Stimulated activated CD8-positive, alpha-beta memory T cell treated with anti-CD3 and anti-CD28 coated beads, Interleukin-4, amount 100 ng/mL, for 1 hour (primary cell): ENCODE measurements at places on chromosomes 13 and 19.

DNA sequence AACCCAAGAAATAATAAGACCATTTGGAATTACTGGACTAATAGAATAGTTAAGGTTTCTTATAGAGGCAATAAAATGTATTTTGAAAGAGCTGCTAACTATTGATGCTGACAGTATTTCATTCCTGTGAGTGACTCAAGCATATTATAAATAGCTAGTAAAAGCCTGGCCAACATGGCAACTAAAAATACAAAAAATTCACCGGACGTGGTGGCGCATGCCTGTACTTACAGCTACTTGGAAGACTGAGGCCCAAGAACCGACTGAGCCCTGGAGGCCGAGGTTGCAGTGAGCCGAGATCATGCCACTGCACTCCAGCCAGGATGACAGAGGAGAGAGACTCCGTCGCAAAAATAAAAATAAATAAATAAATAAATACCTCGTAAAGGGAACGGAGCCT, 5.4 kb upstream of the ICAM3 start:
- no peak for DNase-seq

GRCh38 chr13:23628250-23628649, 58.0 kb downstream of the TNFRSF19 start:
- DNase-seq, result no peak

DNA sequence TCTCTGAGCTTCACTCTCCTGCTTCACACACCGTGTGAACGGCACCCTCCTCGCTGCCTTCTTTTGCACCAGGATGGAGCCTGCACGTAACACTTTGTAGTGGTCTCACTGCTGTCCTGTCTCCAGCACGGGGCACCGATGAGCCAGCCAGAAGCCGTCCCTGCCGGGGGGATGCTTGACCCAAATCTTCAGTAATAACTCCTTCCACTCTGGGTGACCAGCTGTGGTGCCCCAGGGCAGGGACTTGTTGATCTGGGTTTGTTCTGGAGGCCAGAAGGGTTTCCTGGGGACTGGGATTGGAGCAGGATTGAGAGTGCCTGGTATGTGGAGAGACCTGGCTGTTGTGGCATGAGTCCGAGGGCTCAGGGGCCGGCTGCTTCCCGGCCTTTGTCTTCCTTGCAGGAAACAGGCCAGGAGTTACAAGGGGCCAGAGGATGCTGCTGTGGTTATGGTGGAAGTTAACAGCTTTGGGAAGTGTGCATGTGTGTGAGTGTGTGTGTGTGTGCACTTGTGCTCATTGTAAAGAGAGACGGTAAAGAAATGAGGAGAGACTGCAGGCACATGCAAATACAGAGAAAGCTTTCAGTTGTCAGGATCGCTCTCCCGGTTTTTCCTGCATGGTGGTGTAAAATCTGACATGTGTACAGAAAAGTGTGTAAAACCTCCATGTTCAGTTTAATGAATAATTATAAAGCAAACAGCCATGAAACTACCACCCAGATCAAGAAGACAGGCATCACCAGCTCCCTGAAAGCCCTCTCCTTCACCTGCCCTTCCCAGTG, 18.9 kb downstream of the PAK4 start:
- DNase-seq, result no peak

GRCh38 chr13:32587811-32588170, 1.5 kb downstream of the PDS5B start:
- no peak for DNase-seq

DNA sequence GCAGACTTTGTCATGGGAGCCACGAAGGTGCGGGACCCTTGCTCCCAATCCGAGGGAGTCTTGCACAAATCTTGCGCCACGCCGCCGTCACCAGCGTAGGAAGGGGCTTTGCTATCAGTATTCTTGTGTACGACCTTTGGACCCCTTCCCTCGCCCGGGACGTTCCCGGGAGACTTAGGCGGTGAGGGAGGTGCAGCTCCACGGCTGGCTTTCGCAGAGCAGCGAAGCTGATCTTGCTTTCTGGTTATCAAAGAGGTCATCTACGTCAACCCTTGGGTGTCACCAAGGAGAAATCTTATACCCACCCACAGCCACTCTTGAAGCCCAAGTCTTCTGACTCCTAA, 583 bp downstream of the TECR start:
- DNase-seq, result no peak

DNA sequence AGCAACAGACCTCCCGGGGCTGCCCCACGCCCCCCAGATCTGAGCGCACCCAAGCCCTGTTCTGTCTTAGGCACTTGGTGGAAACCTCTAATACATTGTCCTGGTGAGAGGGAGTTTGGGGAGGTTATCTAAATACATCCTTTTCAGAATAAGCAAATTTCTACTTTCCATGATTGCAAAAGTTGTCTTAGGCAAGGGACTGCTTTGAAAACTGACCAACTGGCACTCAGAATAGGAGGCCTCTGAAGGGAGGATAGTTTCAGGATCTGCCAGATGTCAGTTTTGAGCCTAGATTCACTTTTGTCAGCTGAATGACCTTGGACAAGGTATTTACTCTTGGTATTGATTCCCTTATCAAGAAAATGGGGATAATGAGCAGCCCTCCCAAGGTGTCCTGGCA, 11.8 kb downstream of the SERP2 start:
- DNase-seq, result no peak

- no peak for DNase-seq
These were observed 17.9 kb downstream of the NLRP11 start for GRCh38 chr19:55813906-55814305.

GRCh38 chr19:18397242-18398202, at the start of gene LRRC25:
Gene LRRC25, minus strand, starts transcription at chr19:18397622. Its CDS starts 659 bp downstream, at chr19:18396963.
- DNase-seq, result no peak

GRCh38 chr19:34688592-34688991, 11.1 kb downstream of the ZNF302 start:
- no peak for DNase-seq

DNA sequence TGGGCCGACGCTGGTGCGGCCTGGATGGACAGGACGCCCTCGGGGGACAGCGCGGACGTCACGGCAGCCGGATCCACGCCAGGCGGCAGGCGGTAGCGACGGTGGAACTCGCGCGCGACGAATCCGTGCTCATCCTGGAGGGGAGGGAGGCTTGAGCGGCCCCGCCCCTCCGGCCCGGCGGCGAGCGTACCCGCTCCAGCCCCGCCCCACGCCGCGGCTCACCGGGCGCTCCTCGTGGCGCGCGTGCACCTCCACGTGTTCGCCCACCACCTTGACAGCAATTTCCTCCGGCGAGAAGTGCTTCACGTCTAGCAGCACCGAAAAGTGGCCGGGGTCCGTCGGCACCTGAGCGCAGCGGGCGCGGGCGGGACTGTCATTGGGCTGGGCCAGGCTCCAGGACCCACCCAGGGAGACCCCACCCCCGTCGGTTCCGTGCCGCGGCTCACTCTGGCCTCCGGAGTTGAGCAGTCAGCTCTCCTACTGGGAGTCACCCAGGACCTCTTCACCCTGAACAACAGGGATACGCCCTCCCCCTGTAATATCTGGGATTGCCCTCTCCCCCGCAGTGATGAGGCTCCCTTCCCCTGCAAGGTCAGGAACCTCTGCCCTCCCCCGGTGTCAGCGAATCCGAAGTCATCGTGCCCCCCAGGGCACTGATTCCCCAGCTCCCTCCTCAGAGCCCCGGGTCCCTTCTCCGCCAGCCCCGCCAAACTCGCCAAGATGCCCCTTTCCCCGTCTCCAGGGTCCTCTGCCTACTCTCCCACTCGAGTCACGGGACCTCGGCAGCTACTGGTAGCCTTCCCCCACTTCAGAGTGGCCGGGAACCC, 1.1 kb downstream of the HSPB6 start:
- no peak for DNase-seq

- no peak for DNase-seq
These were observed 776 bp upstream of the NCLN start for GRCh38 chr19:3184847-3185460.

GRCh38 chr19:375395-376110, 31.0 kb upstream of the MIER2 start:
- DNase-seq, result no peak

GRCh38 chr19:3105641-3106508, 11.7 kb downstream of the GNA11 start:
- no peak for DNase-seq

DNA sequence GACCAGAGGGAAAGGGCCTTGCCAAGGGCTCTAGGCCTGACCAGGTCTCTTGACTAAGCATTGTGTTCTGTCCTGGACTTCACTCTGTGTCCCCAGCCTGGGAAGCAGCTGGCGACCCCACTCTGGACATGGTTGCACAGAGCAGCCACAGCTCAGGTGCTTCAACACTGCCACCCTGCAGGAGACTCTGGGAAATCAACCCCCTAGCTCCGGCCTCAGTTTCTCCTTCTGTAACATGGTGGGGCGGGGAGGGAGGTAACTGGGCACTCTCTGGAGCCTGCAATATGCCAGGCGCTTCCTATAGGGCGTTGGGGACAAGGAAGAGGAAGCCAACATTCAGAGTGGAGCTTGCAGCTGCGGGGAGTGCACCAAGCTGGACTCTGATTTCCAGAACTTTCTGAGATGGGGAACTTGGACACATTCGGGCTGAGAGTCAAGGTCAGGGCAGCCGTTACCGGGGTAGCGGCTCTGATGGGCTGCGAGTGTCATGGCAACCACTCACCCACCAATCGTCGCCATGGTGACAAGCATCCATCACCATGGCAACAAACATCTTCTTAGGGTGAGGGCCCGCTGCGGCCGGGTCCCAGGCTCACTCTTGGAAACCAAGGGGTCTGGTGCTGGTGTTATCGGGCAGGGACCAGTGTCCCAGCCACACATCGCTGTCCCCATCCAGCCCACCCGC, 12.8 kb downstream of the F2RL3 start:
- DNase-seq, result no peak

- no peak for DNase-seq
These were observed 1108.4 kb upstream of the PCDH20 start for GRCh38 chr13:62524061-62524460.

DNA sequence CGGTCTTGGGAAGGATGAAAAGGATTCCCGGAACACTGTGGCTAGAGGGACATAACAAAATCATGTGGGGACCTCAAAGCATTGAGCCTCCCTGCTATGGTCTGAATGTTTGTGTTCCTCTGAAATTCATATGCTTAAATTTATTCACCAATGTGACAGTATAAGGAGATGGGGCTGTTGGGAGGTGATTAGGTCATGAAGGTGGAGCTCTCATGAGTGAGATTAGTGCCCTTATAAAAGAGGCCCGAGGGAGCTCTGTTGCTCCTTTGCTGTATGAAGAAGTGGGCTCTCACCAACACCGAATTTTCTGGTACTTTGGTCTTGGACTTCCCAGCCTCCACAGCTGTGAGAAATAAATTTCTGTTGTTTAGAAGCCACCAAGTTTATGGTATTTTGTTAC, 26.1 kb upstream of the DGKH start:
- DNase-seq, result no peak

DNA sequence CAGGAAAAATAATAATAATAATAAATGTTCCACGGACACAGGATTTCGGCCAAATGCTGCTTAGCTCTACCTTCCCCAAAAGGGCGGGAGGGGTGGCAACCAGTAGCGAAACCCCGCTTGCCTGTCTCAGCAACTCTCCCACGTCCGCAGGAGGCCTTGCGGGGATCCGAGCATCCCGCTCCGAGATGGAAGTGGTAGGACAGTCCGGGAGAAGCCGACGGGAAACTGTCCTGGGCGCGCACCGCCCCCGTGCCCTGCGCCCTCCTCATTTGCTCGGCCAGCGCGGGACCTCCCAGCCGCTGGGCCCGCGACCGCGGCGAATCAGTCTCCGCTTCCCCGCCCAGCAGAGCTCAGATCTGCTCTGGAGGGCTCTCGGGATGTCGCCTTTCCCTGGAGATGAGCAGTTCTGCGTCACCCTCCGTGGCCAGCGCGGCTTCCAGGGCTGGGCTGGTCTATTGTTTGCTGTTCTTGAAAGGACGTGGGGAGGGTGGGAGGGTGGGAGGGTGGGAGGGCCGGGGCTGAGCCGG, 48.9 kb upstream of the PABPC3 start:
- no peak for DNase-seq

DNA sequence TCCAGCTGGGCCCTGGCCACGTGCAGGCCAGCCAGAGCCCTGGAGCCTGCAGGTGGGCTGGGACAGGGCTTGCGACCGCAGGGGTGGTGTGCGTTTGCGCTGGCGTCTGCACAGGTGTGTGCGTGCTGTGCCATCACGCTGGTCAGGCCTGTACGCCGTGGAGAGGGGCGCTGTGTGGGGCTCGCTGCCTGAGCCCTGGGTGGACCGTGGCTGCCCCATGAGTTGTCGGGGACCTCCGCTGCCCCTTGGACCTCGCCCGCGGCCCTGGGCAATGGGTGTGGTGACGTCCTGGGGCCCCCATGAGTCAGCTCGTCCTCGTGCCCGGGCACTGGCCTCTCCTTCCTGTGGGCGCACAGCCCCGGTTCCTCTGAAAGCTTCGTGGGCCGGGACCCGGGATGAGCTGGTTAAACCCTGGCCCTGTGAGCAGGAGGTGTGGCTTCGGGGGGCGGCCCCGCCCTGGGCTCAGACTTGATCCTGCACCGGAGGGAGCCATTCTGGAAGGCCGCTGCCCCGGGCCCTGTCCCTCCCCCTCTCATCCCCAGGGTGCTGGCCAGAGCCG, 6.8 kb downstream of the CSNK1G2 start:
- DNase-seq, result no peak

DNA sequence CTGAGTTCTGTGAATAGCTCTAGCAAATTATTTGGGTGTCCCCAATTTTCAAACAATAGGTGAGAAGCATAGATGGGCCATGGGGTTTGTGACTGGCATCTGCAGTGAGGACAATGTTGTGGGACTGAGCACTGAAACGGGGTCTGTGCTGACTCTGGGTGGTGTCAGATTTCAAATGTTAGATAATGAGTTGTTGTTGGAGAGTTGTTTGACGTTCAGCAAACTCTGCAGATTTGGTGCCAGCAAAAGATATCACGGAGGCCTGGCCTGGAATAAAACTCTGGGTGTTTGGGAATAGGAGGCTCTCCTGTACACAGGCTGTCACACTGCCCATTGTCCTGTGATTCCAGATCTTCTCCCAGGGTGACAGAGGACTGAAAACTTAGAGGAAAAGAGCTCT, 2.9 kb downstream of the ZNF90 start:
- DNase-seq, result no peak
